ENCODE measurements at places on chromosomes 7 and 10. TPM values are rescaled to one million over a fixed set of nuclear protein-coding genes. Genes with fewer than 3 reads are reported as not detected.

Gene TAS2R4
- total RNA-seq: 0.32 TPM

Gene LARP4B
- total RNA-seq: 30.8 TPM

Gene DGKB
- 0.65 TPM for total RNA-seq

Gene COL17A1
- total RNA-seq: not detected

Gene TAS2R5
- not detected for total RNA-seq

Gene CRYGN
- not detected for total RNA-seq

Gene ADCYAP1R1
- total RNA-seq: not detected

Gene GIMAP2
- total RNA-seq: 0.13 TPM

Gene LRRC4
- total RNA-seq: 0.32 TPM

Gene RPEL1
- total RNA-seq: not detected

Gene MMP21
- total RNA-seq: not detected

Gene DEPP1
- total RNA-seq: 10.1 TPM

Gene POU6F2
- total RNA-seq: not detected

Gene ANKRD7
- total RNA-seq: 0.25 TPM

Gene CCL24
- not detected for total RNA-seq

DNA sequence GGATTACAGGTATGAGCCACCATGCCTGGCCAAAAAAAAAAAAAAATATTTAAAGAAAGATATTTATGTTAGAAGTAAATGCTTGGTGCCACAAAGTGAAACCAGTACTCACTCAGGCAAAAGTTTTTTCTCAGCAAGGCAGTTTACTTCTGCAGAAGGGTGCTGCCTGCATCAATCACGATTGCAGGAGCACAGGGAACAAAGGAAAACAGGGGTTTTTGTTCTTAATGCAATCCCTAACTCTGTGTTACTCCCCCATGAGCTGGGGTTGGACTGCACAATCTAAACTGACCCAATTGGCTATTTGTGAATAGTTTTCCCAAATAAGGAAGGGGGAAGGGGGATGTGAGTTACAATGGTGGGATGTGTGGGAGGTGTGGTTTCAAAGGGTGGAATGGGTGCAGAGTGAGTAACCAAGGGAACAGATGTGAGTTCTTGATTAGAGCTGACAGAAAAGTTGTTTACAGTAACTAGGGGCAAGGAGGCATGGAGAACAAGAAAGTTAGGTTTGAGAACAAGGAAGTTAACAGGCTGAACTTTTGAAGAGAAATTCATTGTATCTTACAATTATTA lies 255.4 kb downstream of the TYW1 start:
- no peak for DNase-seq

GRCh38 chr10:523925-524324 lies 165.5 kb downstream of the DIP2C start:
- no peak for DNase-seq

DNA sequence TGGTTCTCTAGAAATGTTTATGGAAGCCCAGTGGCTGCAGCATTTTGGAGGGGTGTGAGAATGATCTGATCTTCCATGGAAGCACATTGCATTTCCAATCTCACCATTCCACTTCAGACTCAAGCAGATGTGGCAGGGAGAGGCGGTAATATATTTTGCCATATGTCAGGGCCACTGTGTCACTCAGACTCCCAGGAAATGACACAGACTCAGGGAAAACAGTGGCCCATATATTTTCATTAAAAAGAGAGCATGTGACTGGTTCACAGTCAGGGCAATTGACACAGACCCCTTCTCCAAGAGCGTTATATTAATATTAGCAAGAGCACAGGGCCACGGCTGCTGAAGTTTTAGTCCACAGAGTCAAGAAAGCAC lies 149.3 kb upstream of the NRP1 start:
- DNase-seq: no peak

DNA sequence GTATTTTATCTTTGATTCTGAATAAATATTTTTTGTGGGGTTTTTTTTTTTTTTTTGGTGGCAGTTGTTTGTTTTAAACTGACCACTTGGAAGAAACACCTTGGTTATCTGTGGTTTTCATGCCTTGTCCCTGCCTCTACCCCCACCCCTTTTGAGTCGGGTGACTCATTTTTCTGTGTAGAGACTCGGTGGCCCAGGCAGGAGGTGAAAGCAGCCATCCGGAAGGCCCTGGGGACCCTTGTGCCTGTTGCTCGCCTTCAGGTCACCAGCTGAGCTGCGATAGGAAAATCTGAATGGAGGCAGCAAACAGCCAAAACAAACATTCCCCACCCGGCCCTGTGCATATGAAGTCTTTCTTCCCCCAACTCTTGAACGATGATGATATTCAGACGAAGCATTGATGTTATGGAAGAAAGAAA lies 22.8 kb downstream of the CYP17A1 start:
- DNase-seq: no peak

GRCh38 chr10:88198023-88198422 lies 334.6 kb downstream of the PTEN start:
- no peak for DNase-seq

GRCh38 chr7:155011086-155011485 lies 8.2 kb upstream of the PAXIP1 start:
- peak; percentile 2 for DNase-seq

GRCh38 chr10:7192061-7192460 lies 218.8 kb downstream of the SFMBT2 start:
- no peak for DNase-seq

GRCh38 chr7:3204526-3204925 lies 96.5 kb upstream of the SDK1 start:
- no peak for DNase-seq

GRCh38 chr7:52271703-52272102 lies 763.7 kb upstream of the POM121L12 start:
- no peak for DNase-seq

DNA sequence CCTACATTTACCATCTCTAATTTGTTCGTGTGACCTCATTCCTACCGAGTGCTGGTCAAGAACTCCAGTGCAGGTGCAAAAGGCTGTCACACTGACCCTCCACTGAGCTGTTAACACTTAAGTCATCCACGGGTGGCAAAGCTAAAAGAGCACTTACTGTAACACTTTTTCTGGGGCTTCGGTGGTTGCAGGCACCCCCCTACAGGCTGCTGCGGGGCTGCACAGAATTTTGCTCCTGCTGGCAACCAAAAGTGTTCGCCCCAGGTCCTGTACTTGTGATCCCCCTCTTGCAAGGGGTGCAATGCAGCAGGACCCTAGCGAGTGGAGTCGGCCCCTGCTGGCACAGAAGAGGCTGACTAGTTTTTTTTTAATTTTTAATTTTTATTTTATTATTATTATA lies 298.9 kb upstream of the CNTNAP2 start:
- DNase-seq: no peak

DNA sequence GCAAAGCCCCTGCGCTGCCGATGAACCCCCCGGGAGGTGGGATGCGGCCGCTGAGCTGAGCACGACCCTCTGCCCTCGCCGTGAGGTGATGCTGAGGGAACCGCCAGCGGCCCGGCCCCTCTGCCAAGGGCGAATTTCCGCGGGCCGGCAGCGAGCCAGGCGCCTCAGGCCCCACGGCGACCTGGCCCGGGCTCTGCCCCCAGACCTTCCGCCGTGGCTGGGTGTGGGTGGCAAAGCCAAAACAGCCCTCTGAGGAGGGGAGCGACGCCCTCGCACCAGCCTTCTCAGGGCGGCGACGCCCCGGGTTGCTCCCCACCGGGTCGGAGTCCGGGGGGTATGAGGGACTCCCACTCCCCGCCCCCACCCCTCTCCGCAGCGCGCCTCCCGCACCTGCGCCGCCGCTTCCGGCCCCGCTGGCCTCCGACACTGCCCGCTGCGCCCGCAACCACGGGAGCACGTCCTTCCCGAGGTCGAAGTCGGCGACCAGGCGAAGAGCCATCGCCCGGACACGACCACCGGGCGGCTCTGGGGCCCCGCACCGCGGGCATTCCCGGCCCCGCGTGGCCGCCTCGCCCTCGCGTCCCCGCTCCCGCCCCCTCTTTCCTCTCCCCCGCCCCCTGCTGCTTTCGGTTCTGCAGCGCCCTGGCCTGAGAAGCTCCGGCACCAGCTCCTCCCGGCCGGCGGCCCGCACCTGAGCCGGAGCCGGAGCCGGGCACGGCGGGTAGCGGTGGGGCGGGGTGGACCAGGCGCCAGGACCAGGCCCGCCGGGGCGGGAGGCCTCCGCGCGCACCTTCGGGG lies at the start of gene GSAP:
Gene GSAP, minus strand, starts transcription at position 527 of the 798 bp plus-strand sequence. Its CDS starts 28 bp downstream, at position 499.
- DNase-seq: peak; percentile 70

DNA sequence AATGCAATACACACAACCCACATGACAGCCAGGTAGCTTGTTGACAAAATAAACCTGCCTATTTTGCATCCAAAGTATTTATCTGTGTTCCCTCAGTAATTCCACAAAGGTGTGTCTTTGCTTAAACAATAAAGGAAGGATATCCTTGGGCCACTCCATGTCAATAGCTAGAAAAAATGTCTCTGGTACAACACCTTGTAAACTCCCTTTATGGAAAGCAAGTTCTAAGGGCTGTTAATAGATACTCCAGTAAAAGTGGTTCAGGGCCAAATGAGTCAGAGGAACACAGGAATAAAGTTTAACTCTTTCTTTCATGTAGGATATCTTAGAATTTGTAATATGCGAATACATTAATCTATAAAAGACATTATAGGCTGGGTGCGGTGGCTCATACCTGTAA lies 96.9 kb upstream of the LRRTM3 start:
- DNase-seq: peak; percentile 1

- peak; percentile 10 for DNase-seq
These were observed 119.9 kb downstream of the ADCYAP1R1 start for GRCh38 chr7:31171984-31172383.

GRCh38 chr7:137345799-137346449 lies 2.4 kb upstream of the PTN start:
- no peak for DNase-seq

- no peak for DNase-seq
These were observed 5.3 kb downstream of the ATP5MF start for GRCh38 chr7:99460651-99461050.

DNA sequence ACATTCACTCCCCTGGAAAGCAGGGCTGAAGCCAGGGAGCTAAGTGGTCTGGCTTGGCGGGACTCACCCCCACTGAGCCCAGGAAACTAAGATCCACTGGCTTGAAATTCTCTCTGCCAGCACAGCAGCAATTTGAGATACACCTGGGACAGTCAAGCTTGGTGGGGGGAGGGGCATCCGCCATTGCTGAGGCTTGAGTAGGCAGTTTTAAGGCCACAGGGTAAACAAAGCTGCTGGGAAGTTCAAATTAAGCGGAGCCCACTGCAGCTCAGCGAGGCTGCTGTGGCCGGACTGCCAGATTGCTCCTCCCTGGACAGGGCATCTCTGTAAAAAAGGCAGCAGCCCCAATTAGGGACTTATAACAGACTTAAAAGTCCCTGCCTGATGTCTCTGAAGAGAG lies 108.2 kb upstream of the FAM13C start:
- no peak for DNase-seq

- no peak for DNase-seq
These were observed 56.8 kb downstream of the SEMA3A start for GRCh38 chr7:84137812-84138211.

DNA sequence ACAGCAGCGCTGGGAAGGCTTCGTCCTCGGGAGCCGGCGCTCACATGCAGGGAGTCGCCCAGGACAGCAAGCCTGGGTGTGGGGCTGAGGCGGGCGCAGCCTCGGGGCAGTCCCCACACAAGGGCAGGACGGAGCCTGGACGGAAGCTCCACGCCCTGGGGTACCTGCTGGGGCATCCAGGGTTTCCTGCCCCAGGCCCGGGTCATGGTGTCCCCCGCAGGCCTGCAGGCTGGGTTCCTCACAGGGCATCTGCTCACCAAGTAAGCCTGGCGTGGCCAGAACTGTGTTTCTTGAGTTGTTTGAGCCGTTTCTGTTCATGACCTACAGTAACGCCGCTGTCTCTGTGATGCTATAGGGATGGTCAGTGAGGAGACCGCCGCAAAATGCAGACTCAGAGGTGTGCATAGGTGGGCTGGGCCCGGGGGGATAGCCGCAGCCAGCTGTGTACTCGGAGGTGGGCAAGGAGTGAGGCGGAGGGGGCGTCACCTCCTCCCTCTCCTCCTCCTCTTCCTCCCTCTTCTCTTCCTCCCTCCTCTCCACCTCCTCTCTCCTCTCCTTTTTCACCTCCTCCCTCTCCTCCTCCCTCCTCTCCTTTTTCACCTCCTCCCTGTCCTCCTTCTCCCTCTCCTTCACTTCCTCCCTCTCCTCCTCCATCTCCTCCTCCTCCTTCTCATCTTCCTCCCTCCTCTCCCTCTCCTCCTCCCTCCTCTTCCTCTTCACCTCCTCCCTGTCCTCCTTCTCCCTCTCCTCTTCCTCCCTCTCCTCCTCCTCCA lies 438.9 kb downstream of the DNAJB6 start:
- DNase-seq: no peak

DNA sequence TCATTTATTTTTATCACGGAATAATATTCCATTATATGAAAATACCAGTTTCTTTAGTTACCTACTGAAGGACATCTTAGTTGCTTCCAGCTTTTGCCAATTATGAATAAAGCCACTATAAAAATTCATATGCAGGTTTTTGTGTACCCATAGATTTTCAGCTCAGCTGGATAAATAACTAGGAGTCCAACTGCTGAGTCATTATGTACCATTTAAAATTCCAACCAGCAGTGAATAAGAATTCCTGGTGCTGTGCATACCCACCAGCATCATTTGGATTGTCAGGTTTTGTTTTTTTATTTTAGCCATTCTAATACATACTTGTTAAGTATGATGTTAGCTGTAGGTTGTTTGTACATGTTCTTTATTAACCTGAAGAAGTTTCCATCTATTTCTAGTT lies 14.5 kb downstream of the FAM24B start:
- peak; percentile 73 for DNase-seq

DNA sequence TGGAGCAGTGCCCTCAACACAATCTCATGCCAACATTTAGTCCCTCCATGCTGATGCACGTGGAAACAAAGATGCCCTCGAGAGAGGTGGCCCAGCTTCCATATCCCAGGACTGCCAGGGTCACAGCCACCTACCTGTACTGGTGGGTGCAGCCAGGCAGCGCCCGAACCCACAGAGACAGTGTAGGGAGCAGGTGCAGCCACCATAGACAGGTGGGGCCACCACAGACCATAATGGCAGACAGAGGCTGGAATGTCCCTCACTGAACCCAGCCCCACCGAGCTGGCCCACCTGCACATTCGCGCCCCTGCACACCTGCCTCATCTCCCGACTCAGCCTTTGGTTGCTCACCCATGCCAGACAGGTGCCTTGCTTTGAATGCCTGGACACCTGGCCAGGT lies 18.3 kb upstream of the CPXM2 start:
- DNase-seq: no peak

- DNase-seq: peak; percentile 93
These were observed 31.5 kb downstream of the CREB3L2 start for GRCh38 chr7:137970253-137970975.

- no peak for DNase-seq
These were observed 192.7 kb upstream of the LRGUK start for GRCh38 chr7:133934262-133934976.

DNA sequence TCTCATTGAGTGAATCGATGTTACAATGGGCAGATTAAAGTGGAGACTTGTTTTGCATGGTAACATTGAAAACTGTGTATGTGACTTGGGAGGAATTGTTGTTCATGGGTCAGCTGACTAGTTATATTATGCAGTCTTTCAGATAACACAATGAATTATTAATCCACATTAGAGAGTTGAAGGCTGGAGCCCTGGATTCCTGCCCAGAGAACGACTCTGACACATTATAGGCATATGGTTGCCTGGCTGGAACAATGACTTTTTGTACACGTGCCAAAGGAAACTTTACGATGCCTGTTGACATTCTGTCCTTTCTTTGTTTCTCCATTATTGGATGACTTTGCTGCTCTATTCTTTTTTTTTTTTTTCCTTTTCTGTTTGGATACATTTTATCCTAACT lies 52.3 kb upstream of the TMEM229A start:
- no peak for DNase-seq
